ENCODE measurements at places on chromosomes 6 and 20.

DNA sequence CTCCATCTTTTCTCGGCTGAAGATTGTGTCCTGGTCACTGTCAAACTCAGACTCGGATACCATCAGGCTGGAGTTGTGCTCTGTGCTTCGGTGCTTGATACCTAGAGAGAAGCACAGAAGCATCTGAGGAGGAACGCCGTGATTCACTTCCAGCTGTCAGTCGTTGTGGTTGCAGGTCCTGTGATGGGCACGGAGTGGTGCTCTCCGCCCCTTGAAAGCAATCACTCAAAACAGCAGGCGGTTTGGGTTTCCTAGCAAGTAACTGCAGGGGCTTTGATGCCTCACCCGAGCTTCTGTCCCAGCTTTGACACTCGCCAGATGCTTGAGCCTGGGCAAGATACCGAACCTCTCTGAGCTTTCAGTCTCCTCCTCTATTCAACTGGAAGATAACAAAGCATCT is 52.5 kb downstream of the ALDH5A1 start:
- DNase-seq, result no peak

DNA sequence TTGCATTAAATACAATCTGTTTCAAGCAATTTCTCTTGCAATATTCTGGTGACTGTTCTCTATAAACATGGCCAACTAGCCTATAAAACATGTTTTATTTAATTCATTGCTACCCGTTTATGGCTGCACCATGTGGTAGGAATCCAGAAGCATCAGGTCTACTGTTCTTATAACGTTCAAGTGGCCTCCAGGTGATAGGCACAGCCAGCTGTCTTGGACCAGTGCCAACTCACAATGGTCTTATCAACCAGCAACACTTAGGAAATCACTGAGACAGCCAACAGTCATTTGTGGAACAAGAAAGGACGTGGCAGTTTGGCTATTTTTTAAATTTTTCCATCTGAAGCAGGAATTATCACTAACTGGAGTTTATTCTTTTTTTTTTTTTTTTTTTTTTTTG is 193.6 kb downstream of the NKAIN2 start:
- peak; percentile 99 for DNase-seq

- DNase-seq, result no peak
These were observed 97.4 kb downstream of the SASH1 start for GRCh38 chr6:148440016-148440415.

DNA sequence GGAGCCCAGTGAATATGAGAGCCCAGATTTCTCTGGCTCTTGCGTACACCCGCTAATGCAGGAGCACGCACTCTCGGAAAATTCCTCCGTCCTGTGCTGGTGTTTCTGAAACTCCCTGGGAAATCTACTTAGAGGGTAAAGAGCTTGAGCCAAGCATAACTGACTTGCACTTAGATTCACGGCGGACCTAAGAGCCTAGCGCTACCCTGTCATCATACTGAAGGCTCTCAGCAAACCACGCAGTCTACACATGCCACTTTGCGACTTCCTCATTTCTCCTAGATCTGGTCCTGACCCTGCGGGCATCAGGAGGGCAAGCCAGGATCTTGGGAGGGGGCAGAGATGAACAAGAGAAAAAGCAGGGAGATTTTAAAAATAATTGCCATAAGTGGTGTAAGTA is 324.7 kb downstream of the CD83 start:
- no peak for DNase-seq

- DNase-seq, result no peak
These were observed 41.8 kb upstream of the FUCA2 start for GRCh38 chr6:143553337-143553736.

DNA sequence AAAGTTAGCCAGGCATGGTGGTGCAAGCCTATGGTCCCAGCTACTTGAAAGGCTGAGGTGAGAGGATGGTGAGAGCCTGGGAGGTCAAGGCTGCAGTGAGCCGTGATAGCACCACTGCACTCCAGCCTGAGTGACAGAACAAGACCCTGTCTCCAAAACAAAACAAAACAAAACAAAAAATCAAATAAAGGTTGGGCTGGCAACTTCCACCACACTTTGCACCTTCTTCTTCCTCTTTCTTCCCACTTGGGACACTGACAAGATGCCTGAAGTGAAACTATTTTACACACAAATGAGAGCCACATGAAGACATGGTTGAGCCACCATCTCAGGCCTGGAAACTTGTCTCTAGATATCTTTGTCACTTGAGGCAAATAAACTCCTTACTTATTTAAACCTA is 53.8 kb upstream of the CCDC28A start:
- no peak for DNase-seq
